ENCODE measurements at places on chromosomes 1 and 21.
A peak's percentile ranks its signal among the peaks of the same experiment; 100 is the strongest.

DNA sequence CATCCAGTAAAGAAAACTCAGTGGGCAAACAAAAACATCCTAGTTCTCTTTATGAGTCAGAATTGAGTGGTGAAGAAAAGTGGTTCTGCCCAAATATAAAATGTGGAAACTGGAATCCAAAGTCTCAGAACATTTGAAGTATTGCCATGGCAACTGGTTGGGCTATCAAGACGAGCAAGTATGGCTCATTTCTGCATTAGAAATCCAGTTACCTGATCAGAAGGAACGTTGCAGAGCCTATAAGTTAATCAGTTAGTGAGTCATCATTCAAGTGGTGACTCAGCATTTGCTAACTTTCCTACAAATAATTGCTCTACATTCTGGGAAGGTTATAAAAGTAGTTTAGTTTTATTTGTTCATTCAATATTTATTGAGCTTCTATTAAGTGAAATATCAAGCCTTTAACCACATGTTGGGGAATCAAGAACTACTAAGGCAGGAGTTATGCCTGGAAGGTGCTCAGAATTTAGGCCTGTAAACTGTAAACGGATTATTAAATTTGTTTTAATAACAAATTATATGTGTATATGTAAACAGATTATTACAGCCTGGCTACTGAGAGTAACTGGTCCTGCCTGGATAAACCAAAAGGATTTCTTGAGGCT lies 104.3 kb downstream of the PAPPA2 start:
- no peak for DNase-seq

DNA sequence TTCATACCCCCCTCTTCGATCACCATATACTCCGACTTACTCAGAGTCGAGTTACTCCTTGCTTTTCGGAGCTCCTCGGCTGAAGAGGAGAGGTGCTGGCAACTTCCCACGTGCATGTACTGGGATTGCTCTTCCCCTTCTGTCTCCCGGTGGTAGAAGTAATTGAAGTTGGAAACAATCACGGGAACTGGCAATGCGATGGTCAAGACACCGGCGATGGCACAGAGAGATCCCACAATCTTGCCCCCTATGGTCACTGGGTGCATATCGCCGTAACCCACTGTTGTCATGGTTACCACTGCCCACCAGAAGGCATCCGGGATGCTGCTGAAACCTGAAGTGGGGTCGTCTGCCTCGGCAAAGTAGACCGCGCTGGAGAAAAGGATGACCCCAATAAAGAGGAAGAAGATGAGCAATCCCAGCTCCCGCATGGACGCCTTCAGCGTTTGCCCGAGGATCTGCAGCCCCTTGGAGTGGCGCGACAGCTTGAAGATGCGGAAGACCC lies 1.5 kb downstream of the KCNA3 start:
- peak; percentile 23 for DNase-seq

DNA sequence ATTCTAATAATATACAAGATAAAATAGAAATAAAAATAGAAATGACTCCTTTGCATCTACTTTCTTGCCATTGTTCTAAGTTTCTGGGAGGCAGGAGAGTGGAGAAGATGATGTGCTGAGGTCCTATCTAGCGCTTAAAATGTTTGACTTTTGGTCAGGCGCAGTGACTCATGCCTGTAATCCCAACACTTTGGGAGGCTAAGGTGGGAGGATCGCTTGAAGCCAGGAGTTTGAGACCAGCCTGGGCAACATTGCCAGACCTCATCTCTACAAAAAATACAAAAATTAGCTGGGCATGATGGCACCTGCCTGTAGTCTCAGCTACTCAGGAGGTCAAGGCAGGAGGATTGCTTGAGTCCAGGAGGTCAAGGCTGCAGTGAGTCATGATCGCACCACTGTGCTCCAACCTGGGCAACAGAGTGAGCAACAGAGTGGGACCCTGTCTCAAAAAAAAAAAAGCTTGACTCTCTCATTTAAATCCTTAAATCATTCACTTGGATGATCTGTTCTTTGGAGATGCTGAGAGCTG lies 24.2 kb upstream of the SLC45A1 start:
- DNase-seq = no peak

GRCh38 chr21:35326677-35327076 lies 277.6 kb upstream of the RUNX1 start:
- DNase-seq = no peak

- no peak for DNase-seq
These were observed 250.6 kb downstream of the FMN2 start for GRCh38 chr1:240342251-240342625.

- DNase-seq = no peak
These were observed 220.3 kb downstream of the PLPP3 start for GRCh38 chr1:56359056-56359455.

DNA sequence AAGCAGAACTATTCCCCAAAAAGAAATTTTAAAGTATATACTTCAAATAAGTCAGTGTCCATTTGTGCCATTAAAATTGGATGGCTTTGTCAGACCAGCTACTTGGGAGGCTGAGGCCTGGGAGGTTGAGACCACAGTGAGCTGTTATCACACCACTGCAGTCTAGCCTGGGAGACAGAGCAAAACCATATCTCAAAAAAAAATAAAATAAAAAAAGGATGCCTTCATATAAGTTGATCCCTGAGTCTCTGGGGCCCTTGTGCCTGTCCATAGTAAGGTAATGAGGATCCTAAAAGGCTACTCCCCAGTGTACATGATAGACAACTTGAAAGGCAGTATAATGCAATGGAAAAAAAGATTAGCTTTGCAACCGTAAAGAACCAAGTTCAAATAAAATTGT lies 81.2 kb upstream of the BARHL2 start:
- no peak for DNase-seq

DNA sequence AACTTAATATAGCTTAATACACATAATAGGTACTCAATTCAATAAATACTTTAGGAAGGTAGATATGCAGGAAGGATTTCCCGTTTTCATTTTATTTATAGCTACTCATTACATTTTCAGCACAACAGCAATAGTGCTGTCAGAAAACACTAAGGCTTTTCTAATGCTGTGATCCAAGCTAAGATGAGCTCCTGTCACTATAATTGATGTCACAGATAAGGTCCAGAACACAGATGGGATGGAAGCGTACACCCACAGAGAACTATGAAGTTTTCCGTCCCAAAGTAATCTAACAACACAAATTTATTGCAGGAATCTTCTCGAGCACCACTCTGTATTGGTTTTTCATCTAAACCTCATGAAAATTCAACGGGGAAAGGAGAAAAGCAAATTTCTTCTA lies 13.6 kb downstream of the AUNIP start:
- no peak for DNase-seq

DNA sequence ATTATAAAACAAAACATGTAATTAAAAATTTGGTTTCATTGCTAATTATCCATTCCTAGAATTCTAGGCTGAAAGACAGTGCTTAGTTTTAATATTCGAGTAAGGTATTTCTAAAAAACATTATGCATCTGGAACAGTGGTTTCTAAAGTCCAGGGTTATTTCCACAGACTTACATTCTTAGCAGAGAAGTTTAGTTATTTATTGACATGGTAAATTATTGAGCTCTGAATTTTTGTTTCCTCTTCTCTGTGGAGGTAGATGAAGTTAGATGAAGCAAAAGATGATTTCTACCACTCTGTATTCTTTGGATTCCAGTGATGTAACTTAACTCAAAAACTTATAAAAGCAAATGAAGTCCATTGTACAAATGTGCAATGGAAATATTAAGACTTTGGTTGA lies 709.4 kb downstream of the MRPL39 start:
- DNase-seq = no peak

GRCh38 chr1:230303069-230303468 lies 123.1 kb downstream of the PGBD5 start:
- DNase-seq = no peak

- DNase-seq = no peak
These were observed 29.5 kb downstream of the ADGRB2 start for GRCh38 chr1:31734582-31735107.

DNA sequence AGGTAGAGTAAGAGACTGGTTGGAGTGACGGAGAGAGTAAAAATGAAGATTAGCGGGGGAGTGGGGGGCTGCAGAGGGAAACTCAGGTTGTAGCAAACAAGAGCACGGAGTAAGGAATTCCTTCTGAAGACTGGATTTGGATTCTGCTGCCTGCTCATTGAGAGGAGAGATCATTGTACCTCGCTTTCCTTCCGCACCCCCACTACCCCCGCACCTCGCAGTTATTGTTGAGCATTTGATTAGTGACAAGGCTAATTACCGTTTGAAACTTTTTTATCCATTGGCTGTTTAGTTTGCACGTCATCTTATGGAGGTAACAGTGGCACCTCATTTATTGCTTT lies 463 bp downstream of the PRPF3 start:
- no peak for DNase-seq

GRCh38 chr1:85484716-85485115 lies 19.8 kb upstream of the DDAH1 start:
- no peak for DNase-seq

- DNase-seq = no peak
These were observed 14.8 kb upstream of the PIGM start for GRCh38 chr1:160046494-160047110.

DNA sequence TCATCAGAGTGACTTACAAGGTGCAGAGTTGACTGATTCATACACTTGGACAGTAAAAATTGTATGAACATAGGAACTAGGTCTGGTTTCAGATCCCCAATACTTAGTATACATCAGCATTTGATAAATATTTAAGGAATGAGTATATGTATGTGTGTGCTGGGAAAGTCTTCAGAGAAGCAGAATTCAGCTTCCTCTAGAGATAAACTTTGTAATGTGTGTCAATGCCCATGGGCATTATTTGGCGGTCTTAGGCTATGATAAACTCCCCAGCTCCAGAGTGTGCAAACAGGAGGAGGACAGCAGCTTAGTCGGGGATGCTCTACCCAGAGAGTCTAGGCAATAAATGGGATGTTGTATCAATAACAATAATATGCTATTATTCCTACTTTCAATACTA lies 2.9 kb upstream of the CAMK1G start:
- no peak for DNase-seq

GRCh38 chr1:115466433-115466832 lies 128.4 kb upstream of the NGF start:
- no peak for DNase-seq

DNA sequence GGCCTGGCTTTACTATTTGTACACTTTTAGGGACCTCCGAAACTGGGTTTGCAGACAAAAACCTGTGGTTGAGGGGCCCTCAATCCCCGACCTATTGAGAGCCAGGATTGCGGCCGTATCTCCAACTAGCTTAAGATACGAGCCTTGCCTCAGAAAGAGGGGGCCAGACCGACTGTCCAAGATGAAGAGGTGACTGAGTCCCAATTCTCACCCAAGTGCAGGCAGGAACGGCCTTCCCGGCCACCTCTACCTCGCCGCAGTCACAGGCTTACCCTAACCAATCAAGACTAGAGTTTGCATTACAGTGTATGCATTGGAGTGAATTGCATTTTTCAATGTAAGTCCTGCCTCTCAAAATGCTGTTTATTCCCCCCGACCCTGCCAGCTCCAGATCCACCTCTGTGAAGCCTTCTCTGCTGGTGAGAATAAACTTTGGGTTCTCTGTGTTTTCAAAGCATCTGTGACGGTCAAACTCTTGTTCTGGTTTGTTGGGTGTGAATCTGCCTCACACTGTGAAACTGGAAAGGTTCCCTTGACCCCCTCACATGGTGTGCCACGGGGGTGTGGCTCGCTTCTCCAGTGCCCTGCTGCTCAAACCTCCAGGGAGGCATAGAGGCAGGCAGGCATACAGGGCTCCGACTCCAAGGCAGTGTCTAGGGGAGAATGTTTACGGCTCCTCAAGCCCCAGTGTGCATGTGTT lies 62.2 kb upstream of the WLS start:
- no peak for DNase-seq

GRCh38 chr1:95048317-95048716 lies 24.4 kb downstream of the ALG14 start:
- no peak for DNase-seq

GRCh38 chr1:223853275-223853674 lies 7.5 kb upstream of the TP53BP2 start:
- no peak for DNase-seq

GRCh38 chr1:64110924-64111777 lies 92.3 kb upstream of the UBE2U start:
- no peak for DNase-seq

GRCh38 chr1:156668801-156669637 lies 8.2 kb downstream of the NES start:
- DNase-seq = no peak

DNA sequence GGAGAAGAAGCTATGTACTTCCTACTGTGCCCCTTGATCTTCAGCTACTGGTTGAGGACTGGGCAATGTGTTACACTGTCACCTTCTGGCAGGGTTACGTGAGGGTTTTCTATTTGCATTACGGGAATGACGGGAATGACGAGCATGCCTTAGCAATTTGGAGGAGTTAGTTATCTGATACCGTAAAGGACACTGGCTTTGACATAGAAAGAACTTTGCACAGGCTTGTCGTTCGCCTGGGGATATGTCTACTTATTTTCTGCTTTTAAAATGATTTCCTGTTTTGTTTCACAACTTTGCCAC lies 19.8 kb upstream of the ACBD6 start:
- no peak for DNase-seq

GRCh38 chr1:240878631-240879030 lies 266.7 kb upstream of the GREM2 start:
- no peak for DNase-seq

DNA sequence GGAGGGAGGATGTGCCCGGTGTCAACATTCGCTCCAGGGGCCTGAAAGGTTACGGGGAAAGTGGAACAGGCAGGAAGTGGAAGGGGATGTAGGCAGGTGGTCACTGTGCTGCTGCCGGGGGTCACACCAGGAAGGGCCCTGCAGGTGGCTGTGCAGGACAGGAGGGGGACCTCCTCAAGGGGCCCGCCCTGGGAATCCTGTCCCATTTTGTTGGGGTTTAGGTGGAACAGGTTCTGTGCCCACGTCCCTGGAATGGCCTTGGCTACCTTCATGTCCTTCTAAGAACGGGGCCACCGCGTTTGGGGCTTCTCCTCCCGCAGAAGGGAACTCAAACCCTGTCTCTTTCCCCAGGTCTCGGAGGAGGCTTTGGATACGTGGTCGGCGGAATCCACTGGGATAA lies 11.9 kb downstream of the SLC45A1 start:
- DNase-seq = no peak

- no peak for DNase-seq
These were observed 242.8 kb downstream of the TGFB2 start for GRCh38 chr1:218587900-218588299.

DNA sequence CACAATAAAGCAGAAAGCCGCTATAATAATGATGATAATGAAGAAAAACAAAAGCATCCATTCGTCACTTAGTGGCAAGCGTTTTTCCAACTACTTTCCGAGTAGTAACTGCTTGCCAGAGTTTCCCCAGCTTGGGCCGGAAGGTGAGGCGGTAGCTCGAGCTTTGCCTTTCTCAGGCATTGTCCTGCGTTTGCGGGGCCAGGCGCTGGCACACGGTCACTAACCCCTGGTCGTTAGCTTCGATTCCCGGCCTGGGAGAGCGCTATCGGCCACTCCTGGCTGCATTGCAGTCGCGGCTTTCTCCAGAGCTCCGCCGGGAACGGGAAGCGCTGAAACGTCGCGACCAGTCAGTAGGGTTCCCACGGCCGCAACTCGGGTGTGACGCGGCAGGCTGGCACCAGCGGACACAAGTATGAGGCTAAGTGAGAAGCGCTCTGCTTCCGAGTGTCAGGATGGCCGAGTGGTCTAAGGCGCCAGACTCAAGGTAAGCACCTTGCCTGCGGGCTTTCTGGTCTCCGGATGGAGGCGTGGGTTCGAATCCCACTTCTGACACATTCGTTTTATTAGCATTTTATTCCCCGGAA lies 14.6 kb upstream of the ZNF692 start:
- DNase-seq = peak; percentile 91

All from CD4-positive, alpha-beta T cell (primary cell).